ENCODE measurements at places on chromosomes 3 and 15.

GRCh38 chr15:36210426-36210825, 369.0 kb upstream of the CDIN1 start:
- DNase-seq, result no peak

DNA sequence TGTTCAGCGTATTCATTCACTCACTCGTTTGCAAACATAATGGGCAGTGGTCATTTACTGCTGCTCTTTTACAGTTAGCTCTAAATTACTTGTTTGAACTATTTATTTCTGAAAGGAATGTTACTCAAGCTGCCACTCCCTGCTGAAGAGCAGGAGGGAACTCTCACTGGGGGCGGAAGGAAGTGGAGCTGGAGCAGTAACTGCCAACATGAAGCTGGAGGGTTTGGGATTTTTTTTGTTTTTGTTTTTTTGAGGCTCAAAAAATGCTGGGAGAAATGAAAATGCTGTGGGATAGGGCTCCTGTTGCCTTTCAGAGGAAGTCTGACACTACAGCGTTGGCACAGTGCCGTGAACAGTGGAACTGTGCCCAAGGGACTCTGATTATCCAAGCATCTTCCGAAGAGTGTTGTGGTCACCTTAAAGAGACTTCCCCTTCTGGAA, 44.1 kb downstream of the SENP2 start:
- no peak for DNase-seq

GRCh38 chr3:177528306-177529070, 331.2 kb upstream of the TBL1XR1 start:
- DNase-seq, result no peak

DNA sequence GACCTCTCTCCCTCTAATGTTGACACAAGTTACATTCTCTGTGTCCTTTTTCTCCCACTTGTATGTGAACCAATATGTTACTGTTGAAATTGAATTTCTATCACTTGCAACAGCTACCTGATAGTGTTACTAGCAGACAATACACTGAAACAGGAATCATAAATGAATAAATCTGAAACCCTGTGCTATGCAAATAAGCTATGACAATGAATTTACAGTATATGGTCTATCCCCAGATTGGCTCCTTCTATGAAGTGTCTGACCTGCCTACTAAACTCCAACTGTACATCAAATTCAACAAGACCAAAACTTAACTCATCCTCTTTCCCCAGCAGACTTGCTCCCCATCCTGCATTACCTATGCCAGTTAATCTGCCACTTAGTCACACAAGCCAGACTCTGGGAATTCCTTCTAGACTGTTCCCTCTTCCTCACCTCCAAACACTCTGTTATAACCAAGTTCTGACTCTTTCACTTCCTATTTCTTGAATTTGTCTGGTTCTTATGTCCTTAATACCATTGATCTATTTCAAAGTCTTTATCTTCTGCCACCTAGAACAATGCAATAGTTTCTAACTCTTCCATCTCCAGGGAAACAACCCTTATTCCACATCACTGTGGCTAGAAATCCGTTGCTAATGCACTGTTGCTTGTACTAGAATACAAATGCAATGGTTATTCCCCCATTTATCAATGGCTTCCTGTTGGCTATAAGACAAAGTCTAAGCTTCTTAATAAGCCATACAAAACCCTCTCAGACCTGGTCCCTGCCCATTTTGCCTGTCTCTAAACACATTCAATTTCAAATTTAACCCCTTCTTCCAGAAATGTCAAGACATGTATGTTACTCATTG, 13.4 kb upstream of the ZNF639 start:
- no peak for DNase-seq

GRCh38 chr15:63759752-63760151, 74.0 kb downstream of the HERC1 start:
- DNase-seq, result no peak

DNA sequence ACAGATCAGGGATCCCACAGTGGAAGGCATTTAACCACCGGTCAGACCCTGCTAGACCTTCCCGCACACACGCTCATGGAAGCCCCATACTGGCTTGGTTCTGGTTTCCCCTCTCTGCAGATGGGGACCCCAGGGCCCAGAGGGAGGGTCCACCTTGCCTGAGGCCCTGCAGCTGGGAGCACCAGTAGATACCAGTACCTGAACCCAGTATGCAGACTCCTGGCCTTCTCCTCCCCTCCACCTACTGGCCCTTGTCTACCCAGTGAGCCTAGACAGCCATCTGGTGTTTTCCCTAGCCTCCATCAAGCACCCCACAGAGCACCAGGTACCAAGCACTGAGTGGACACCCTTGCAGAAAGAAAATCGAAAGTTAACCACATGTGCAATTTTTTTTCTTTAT, 65.1 kb downstream of the MEGF11 start:
- DNase-seq, result no peak

- no peak for DNase-seq
These were observed 236.8 kb downstream of the TLE3 start for GRCh38 chr15:69860921-69861320.

DNA sequence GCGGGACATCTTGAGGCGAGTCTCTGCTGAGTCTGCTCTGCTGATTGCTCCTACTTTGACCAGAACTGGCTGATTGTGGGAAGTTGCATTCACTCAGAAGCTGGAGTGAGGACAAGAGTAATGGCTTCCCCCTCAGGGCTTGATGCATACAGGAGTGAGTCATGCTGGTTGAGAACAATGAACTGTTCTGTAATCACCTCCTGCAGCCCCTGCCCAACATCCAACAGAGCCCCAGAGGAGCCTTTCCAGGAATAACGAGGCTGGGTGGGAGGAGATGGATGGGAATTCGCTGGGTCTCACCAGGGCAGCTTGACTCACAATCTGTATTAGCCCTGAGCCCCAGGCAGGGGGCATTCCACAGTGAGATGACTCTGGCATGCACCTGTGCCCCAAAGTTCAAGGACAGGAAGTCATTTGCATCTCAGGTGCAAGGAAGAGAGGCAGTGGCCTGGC, 85.0 kb downstream of the RAB11A start:
- peak; percentile 44 for DNase-seq

GRCh38 chr15:81548365-81549130, 174.5 kb upstream of the TMC3 start:
- no peak for DNase-seq

DNA sequence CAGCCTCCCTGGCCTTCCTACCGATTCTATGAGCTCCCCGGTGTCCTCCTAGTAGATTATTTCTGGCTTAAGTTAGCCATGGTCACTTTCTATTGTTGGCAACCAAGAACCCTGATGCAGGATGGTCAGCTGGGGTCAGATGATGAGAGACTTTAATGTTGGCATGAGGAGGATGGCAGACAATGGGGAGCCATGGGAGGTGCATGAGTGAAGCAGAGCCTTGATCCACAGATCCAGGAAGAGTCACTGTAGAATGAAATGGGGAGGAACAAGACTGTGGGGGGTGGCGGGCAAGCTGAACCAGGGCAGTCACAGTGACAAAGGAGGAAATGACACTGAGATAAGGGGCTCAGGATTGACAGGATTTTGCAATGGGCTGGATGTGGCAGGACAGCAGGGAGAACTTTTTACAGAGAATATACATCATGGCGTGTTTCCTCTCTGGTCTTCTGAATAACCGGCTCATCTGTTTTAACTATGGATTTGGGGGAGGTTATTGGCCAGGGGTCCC, 60.9 kb downstream of the RPLP1 start:
- DNase-seq, result no peak

GRCh38 chr3:193812078-193812725, 219.2 kb downstream of the OPA1 start:
- no peak for DNase-seq

GRCh38 chr3:43076857-43077256, 29.0 kb downstream of the POMGNT2 start:
- no peak for DNase-seq

DNA sequence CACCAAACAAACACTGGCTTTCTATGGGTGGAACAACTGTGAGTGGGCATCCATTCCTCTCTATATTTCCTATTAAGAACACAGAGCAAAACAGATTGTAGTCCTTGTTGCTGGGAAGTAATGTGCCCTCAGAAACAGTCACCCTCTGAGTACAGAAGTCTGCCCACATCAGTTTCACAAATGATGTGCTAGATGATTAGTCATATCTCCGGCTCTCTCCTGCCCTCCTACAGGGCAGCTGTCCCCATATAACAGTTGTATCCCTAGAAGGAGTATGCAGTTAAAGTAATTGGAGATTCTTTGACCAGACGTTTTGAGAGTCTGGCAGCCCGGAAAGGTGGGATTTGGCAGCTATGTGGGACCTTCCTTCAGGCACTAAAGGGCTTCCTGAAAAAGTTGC, 159.9 kb downstream of the APBA2 start:
- DNase-seq, result no peak

DNA sequence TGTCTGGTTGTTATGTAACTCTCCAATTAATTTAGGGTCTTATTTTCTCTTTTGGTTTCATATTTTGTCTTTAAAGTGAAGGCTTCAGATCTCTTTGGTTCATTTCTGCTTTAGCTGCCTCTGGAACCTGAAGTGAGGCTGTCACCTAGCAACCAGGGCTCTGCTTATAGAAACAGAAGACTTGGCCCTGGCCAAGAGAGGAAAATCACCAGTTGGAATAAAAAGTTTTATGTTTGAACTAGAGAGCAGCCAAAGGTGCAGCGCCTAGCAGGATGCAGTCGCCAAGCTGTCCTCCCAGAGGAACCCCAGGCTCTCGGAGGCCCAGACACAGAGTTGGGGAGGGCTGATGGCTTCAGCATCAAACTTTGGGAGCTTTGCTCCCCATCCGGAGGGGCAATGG, 41.1 kb downstream of the LYZL4 start:
- DNase-seq, result peak; percentile 3
